NCI-H1092 treated with DMSO at 0.1 percent for 48 hours (cell line): ENCODE measurements at places on chromosomes 5 and 9.

- no peak for DNase-seq
These were observed 398.5 kb upstream of the RPS23 start for GRCh38 chr5:82676661-82677060.

- no peak for DNase-seq
These were observed 209.2 kb upstream of the PAPPA start for GRCh38 chr9:115944166-115944948.

DNA sequence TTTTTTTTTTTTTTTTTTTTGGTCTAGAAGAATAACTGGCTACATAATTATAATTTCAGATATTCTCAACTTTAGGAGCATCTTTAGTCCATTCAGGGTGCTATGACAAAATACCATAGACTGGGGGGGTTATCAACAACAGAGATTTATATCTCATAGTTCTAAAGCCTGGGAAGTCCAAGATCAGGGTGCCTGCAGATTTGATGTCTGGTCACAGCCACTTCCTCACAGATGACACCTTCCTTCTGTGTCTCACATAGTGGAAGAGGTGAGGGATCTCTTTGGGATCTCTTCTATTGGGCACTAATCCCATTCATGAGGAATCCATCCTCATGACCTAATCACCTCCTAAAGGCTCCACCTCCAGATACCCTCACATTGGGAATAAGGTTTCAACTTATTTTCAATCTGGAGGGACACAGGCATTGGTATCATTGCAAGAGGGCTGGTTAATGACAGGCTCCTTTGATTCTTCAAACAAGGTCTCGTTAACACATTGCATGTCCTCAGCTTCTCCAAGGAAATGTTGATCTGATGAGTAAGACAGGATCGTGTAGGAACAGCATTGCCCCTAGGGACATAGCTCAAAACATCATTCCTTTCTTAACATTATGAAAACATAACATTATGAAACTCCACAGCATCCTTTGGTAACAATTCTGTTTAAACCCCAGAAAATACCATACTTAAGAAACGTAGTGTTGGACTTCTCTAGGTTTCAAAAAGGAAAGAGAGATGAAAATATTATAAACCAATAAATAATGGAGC is 372.4 kb downstream of the SEMA5A start:
- DNase-seq, result no peak

DNA sequence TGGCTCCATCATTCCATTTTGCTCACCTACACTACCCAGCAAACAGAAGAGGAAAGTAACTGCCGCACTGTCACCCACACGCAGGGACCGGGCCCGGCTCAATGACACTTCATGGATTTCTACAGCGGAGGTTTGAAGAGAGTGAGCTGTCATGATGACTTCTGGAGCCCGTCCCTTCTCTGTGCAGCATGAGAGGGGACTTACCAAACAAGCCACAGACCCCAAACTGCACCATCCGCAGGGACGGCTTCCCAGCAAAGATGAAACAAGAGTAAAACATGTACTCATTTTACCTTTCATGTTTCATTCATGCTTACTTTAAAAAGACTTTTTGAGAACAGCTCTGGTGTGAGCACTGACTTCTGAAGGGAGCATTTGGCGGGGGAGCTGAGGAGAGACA is 99.5 kb downstream of the TLE1 start:
- no peak for DNase-seq

DNA sequence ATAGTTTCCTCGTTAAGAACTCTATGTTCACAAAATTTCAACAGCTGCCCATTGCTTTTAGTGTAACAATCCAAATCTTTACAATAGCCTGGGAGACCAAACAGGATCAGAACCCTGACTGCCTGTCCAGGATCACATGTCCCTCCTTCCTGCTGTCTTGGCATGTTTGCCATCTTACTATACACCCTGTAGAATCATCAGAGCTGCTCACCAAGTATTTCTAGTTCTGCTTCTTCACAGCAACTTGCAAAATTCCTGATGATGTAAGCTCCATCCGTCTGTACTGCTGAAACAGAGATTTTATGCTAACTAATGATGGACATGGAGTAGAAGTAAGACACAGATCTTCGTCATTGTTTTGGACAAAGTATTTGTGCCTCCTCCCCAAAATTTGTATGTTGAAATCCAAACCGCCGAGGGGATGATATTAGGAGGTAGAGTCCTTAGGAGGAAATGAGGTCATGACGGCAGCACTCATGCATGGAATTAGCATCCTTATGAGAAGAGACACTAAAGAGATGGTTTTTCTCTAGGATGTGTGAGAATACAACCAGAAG is 464.9 kb upstream of the BRINP1 start:
- no peak for DNase-seq
